Left ventricle myocardium inferior (tissue), 1 donor: ENCODE measurements at places on chromosomes 2 and 18.

- DNase-seq: no peak
Observed at GRCh38 chr2:102296449-102296848, 14.9 kb upstream of the IL1RL1 start.

DNA sequence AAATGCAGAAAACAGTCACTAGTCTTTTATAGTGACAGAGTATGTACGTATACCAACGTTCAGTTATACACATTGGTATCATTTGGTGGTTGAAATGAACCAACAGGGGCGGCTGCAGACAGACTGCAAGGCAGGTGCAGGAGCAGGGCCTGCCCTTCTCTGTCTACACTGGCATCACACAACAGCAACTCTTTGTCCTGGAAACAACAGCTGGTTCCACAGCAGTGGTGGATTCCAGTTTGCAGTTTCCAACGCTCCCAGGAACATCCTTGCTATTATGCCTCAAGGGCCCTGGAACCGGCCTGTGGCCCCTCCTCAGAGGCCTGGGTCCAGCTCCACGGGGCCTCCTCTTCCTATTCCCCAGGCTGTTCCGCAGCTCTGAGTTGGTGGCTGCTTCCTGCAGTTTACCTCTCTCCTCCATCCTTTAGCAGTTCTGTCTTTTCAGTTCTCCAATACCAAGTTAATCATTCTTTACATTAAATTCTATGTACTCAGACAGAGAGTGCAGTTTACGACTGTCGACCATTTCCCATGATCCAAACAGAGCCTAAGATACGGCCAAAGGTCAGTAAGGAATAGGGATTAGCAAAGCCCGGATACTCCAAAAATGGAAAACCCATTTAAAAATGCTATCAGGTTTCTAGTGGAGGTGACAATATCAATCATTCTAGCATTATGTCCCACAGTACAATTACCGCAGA is 87.8 kb downstream of the NOL10 start:
- DNase-seq: no peak

GRCh38 chr2:31199206-31199605 is 18.1 kb downstream of the CAPN14 start:
- no peak for DNase-seq

DNA sequence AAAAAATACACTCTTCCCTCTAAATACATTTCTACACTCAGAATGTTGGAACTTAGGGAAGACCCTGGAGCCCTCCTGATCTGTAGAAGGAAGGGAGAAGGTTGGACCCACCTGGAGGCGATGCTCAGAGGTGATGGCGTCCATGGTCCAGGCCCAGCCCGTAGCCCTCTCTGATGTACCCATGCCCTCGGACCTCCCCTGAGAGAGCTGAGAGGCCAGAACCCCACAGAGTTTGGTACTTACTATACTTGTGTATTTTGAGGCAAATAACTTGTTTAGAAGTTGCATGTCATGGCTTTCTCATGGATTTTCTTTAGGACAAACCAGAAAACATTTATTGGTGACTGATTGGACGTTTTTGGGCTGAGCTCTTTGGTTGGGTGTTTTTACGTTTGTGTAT is 10.5 kb downstream of the CTDP1 start:
- DNase-seq: no peak

- no peak for DNase-seq
Observed at GRCh38 chr2:106314444-106314843, 120.3 kb upstream of the UXS1 start.

DNA sequence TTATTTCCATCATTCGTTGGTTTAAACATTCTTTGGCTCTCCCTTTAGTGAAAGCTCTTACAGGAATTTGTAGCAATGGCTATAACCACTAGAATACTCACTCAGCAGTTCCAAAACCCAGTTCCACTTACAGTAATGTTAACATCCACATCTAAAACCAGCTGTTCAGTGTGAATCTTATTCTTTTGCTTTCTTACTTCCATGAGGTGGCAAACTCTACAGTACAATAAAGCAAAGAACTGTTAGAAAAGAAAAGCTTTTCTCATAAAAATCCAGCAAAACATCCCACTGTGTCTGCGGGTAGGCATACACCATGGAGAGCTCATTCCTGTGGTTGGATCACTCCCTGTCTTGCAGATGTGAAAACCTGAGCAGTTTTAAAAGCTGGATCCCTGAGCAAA is 147.1 kb downstream of the ARHGAP28 start:
- DNase-seq: no peak

GRCh38 chr2:69538872-69539548 is 101.8 kb upstream of the NFU1 start:
- no peak for DNase-seq

GRCh38 chr2:27703638-27704341 is 40.1 kb downstream of the SLC4A1AP start:
- DNase-seq: peak; percentile 78

DNA sequence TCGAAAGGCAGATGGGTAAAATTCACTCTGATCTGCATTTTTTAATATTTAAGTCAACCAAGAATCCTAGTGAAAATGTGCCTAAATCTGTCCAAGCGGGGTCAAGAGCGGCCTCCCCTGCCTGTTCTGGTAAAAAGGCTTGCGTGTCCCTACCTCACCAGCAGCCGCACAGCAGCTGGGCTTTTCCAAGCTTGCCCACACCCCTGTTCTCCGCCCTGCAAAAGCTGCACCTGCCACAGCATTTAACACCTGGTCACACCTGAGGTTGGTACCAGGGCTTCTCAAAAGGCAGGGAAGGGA is 25.8 kb upstream of the TMEM182 start:
- no peak for DNase-seq

- no peak for DNase-seq
Observed at GRCh38 chr18:62545098-62545497, 22.3 kb downstream of the ZCCHC2 start.

- DNase-seq: no peak
Observed at GRCh38 chr2:38380397-38381130, 3.5 kb upstream of the ATL2 start.

DNA sequence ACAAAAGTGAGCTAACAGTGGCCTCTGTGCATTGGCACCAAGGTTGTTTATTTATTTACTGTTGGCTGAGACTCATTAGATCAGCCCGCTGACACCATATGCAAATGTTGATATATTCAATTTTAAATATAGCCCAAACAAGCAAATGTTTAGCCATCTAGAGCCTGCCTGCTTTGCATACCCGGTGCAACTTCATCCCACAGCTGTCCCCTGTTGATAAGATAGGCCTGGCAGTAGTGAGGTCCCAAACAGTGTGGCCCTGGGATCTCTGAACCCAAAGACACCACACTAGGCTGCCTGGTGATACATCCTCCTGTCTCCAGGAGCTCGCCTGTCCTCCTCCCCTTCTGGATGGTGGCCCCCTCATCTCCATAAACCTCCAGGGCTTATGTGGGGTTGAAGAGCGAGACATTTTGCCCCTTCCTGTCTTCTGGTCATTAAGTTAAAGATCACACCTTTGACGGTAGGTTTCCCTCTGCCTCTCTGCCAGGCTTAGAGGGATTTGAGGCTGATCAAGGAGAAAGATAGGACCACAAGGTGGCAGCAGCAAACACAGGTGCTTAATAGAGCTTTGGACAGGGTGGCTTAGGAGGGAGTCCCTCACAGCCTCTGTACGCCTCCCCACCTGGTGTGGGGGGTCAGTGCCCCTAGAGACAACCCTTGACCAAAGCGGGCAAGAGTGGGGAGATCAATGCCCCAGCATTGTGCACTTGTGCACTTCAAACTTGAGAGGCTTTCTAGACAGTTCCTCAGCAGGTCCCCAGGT is 23.7 kb upstream of the MYO5B start:
- DNase-seq: no peak

DNA sequence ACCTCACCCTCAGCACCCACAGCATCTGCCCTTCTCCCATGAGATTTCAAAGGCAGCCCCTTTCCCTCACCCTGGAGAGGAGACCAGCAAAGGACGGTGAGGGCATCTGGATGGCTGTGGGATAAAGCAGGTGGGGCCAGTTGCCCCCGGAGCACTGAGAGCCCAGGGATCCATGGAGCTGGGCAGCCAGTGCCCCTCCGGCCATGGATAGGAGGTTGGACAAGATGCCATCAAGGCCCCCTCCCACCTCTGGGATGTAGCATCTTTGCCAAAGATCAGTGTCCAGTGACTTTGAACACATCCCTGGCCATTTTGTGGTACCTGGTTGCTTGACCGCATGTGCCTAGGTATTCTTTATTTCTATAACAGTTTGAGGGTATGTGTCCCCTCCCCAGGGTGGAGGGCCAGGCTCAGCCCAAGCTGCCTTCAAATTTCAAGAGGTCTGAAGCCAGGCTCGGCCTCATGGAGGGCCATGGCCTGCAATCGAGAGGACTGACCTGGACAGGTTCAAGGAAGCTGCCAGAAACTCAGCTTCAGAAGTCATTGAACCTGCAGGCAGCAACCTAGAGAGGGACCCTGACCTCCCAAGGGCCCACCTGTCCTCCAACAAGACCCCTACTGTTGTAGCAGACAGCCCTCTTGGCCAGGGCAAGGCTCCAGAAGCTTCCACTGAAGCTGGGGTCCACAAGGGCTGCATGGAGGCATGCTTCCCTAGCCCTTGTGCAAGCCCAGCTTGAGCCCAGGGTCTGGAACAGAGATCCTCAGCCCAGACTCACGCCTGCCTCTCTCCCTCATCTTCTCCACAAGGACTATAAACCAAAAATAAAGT is 55.5 kb upstream of the BIN1 start:
- DNase-seq: no peak

GRCh38 chr2:218829868-218830451 is 1.6 kb downstream of the PRKAG3 start:
- peak; percentile 78 for DNase-seq

- DNase-seq: peak; percentile 31
Observed at GRCh38 chr18:36186461-36187192, 670 bp upstream of the MOCOS start.

DNA sequence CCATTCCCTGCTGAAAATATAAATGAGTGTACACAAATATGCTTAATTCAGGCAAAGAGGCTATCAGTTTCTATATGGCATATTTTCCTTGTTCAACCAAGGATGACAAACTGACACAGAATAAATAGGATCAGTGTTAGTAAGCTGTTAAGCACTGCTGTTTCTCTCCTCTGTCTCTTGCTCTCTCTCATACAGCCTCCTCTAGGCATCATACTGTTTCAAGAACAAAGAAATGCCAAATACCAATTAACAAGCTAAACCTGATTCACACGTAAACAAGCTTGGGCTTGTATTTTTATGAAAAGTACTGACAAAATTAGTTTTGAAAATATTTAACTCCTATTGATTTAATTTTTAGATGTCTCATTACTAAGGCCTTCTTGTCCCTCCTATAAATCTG is 1027.2 kb upstream of the ACVR2A start:
- no peak for DNase-seq
